CD4-positive, alpha-beta T cell treated with Interleukin-6 at 100 ng/mL for 8 hours (primary cell): ENCODE measurements at places on chromosomes 13 and 19.

DNA sequence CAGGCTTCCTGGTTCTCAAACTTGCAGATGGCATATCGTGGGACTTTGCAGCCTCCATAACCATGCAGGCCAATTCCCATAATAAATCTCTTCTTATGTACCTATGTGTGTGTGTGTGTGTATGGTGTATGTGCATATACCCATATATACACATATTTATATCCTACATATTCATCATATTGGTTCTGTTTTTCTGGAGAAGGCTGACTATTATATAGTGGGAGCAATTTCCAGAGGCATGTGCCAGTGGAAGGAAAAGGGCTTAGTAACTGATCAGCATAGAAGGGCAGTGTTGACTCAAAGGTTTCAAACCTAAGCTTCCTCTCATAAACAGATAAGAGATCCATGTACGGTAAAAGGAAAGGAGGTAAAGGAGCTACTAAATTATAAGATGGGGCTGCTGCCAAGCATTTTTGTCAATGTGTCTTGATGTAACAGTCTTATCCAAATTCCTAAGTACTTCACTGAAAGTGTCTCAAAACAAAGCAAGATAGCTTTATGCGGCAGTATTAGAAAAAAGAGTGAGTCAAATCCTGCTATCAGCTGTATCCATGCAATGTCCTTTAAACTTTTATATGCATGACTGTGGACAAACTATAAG is 432.1 kb downstream of the TBC1D4 start:
- no peak for DNase-seq

GRCh38 chr13:39542361-39542760 is 60.6 kb downstream of the LHFPL6 start:
- DNase-seq: no peak

DNA sequence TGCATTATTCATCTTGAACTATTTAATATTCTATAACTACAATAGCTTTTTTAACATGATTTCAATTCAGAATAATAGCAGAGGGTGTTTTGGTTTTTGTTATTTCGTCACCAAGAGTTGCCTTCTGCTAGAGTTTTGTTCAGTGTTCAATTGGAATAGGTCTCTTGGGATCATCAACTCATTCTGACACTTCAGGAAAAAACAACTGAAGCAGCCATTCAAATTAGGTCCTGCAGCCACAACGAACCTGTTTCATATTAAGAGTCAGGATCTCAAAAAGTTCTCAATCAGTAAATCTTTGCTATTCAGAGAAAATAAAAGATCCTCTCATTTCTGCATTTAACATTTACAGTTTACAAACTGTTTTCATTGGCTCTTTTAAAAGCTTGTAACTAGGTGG is 2.4 kb upstream of the CHAMP1 start:
- DNase-seq: no peak

DNA sequence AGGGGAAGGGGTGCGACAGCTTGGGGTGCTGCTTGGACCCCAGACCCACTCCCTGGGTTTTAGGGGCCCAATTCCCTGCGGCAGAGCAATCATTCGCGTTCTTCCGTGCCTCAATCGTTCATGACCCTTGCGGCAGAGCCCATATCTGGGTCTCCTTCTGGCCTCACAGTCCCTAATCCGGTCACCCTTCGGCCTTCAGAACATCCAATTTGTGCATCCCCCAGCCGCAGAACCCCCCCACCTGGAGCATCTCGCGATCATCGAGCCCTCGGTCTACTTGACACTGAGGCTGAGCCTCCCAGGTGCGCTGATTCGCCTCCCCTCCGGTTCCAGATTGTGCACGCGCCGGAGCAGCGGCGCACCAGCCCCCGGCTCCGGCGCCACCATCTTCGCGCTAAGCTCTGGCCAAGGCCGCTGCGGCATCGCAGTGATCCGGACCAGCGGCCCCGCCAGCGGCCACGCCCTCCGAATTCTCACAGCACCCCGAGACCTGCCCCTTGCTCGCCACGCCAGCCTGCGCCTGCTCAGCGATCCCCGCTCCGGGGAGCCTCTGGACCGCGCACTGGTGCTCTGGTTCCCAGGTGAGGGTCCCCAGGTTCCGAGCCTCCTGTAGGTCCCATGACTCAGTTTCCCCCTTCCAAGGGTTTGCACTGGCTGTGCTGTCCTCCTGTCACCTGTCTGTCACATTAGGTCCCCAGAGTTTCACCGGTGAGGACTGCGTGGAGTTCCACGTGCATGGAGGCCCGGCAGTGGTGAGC is 501 bp downstream of the GTPBP3 start:
- no peak for DNase-seq

- DNase-seq: no peak
These were observed 1.9 kb downstream of the RRAS start for GRCh38 chr19:49637821-49638738.

GRCh38 chr13:18212873-18213272 is 968.8 kb downstream of the TUBA3C start:
- DNase-seq: no peak

DNA sequence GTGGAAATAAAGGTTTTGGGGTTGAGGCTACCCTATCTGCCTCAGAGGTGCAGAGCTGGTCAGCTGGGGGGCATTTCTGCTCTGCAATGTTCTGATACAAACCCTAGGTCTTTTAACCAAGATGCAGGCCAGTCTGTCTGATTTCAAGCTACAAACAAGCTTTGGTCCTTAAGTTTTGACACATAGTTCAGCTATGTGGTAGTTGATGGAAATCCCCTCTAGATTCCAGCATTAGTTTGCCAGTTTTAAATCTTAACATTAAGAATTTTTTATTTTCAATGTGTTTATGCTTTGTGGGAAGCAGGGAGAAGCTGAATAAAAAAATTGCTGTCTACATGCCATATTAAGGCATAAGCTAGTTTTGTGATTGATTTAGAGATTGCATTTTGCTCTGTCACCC is 225.7 kb downstream of the LMO7 start:
- DNase-seq: no peak

GRCh38 chr19:1575323-1576241 is 7.5 kb upstream of the MEX3D start:
- DNase-seq: no peak

DNA sequence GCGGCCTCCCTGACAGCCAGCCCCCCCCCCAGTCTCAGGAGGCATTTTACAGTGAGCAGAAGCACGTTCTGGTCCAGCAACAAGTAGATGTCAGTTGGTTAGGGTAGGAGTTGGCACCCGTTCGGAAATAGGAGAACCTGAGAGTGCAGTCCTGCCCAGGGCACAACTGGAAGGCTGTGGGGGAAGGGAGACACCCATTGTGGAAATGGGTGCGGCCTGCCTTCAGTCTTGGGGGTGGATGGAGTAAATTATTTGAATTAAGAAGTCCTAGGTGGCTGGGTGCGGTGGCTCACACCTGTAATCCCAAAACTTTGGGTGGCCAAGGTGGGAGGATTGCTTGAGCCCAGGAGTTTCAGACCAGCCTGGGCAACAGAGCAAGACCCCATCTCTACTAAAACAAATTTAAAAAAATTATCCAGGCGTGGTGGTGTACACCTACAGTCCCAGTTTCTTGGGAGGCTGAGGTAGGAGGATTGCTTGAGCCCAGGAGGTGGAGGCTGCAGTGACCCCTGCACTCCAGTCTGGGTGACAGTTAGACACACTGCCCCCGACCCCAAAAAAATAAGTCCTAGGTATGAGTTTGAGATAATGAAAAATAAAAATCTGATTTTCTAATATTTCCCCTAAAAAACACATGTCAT is 1.2 kb downstream of the CIRBP start:
- no peak for DNase-seq

- no peak for DNase-seq
These were observed 4.2 kb upstream of the PLAUR start for GRCh38 chr19:43674183-43674582.

DNA sequence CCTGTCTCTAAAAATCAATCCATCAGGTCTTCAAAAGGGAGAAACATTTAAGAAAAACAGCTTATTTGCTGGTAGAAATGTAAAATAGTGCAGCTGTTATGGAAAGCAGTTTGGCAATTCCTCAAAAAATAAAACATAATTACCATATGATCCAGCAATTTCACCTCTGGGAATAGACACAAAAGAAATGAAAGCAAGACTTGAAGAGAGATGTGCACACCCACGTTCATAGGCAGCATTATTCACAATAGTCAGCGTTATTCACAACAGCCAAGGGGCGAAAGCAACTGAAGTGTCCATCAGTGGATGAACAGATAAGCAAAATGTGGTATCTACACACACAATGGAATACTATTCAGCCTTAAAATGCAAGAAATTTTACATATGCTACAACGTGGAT is 45.1 kb upstream of the DOCK9 start:
- DNase-seq: no peak

- DNase-seq: no peak
These were observed 18.3 kb downstream of the CKM start for GRCh38 chr19:45304141-45304926.

DNA sequence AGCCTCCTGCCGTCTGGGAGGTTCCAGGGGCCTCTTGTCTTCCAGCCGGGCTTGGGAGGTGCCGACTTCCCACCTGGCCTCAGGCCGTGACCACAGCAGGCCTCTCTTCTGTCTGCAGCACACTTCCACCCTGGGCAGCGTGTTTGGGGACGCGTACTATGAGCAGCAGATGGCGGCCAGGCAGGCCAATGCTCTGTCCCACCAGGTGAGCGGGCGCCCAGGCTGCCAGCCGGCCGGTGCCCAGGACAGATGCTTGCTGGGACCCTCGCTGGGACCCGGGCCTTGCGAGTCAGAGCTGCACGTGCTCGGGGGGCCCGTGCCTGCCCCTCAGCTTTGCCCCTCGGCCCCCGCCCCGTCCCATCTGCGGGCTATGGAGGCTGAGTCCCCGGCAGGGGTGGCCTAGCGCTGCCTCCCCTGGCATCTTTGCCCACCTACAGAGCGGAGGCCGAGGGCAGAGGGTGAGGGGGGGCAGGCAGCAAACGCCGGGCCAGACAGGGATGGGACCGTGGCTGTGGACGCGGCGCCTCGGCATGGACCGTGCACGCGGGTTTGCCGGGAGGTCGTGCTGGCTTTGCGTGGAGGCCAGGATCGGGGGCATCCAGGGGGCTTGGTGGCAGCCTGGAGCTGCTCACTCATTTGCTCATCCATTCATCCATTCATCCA is 16.2 kb downstream of the COMP start:
- DNase-seq: no peak

GRCh38 chr13:62653371-62653770 is 1237.7 kb upstream of the PCDH20 start:
- no peak for DNase-seq
